ENCODE measurements at places on chromosomes 7 and 10.
A peak's percentile ranks its signal among the peaks of the same experiment; 100 is the strongest.

DNA sequence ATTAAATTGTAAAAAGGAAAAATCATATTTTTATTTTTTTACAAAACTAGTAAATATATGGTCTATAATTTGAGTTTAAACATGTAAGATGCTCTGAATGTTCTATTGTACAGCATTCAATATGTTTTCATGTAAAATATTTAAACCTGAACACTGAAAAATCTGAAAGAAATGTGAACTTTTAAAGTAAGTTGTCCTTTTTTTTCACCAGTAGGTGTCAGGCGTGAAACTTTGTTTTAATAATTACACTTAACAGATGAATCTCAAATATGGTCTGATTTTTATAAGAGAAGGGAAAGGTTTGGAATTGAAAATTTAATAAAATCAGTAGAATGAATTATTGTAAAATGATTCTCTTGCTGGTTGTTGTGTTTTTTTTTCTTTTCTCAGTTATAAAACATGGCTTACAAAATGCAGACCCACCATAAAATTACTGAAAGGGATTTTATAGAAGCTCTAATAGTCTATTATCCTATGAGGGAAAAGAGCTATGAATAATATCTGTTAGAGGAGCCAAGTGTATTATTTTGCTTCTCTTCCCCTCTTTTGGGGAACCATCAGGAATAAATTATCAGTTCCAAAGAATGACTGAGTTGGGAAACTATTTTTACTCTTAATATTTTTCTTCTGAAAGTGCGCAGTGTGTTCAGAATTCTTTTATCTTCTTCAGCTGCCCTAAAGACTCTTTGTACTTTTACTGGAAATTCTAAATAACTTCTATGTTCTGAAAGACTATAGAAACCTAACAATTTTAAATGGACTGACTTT, 217.7 kb upstream of the FZD1 start:
- DNase-seq = no peak

- DNase-seq = no peak
Measured at GRCh38 chr7:2006231-2006771, 226.4 kb downstream of the MAD1L1 start.

GRCh38 chr7:23864973-23865372, 155.0 kb downstream of the STK31 start:
- DNase-seq = peak; percentile 27

DNA sequence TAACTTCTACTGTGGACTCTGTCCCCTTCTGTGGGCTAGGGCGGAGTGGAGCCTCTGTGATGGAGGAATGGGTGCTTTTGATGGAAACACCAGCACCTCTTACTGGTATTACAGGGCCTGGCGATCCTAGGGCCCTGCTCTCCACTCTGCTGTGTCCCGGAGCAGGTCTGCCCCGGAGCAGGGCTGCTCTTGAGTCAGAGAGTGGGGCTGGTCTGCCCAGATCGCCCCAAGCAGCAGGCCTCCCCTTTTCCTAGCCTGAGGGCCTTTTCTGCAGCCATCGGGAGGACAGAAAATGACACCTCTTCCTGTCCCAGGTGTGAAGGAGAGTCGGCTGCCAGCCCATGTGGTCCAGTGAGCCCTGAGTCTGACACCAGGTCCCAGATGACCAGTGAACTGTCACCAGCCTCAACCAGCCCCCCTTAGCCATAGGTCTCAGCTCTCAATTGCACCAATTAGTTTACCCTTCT, 1.4 kb downstream of the ZNF282 start:
- DNase-seq = no peak

DNA sequence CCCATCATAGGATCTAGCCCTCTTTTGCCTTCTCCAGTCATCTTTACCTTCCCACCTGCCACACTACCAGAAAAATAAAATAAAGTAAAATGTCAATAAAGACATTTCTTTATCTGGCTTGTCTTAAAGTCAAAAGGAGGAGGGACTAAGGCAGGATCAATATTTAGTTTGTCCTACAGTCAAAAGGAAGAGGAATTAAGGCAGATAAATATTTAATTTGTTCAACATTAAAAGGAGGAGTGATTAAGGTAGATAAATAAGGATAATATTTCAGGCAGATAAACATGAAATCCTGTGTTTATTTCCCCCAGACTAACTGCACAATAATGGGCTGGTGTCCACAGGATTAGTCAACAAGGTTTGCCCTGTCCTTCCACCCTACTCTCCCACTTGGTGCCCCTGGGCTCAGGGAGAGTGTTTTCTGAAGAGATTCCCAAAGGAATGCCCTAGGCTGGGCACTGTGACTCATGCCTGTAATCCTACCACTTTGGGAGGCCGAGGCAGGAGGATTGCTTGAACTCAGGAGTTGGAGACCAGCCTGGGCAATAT, 18.3 kb upstream of the MSMB start:
- DNase-seq = no peak

GRCh38 chr7:105849122-105849855, 27.1 kb downstream of the ATXN7L1 start:
- DNase-seq = peak; percentile 64

DNA sequence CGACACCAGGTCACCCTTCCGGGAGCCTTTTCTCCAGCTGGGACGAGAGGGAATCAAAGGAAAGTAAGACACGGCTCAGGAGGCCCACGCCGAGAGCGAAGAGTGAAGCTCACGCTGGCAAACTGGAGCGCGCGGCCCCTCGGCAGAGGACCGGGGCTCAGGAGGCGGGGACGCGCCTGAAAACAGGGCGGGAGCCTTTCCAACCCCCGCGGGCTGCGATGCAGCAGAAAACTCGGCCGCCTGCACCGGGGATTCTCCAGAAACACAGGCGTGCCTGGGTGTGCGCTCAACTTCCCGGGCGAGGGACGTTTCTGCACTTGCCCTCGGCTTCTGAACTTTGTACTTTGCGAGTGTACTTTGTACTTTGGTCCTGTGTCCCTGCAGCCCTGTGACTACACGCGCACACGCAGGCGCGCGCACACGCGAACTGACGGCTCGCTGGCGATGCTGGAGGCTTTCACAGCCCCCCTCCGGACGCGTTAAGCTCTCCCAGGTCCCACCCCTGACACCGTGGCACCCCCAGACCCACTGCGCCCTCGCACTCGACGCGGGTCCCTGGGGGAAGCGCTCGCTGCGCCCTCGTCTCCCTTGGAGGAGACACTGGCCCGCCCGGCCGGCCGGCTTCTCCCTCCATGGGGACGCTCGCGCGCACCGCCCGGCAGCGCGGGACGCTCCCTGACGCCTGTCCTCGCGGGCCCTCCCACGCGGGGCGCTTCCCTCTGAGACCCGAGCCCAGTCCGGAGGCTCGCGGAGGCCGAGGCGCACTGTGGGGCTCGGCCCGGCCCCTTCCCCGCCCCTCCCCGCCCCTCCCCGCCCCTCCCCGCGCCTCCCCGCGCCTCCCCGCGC, 588 bp upstream of the PAOX start:
- DNase-seq = no peak

DNA sequence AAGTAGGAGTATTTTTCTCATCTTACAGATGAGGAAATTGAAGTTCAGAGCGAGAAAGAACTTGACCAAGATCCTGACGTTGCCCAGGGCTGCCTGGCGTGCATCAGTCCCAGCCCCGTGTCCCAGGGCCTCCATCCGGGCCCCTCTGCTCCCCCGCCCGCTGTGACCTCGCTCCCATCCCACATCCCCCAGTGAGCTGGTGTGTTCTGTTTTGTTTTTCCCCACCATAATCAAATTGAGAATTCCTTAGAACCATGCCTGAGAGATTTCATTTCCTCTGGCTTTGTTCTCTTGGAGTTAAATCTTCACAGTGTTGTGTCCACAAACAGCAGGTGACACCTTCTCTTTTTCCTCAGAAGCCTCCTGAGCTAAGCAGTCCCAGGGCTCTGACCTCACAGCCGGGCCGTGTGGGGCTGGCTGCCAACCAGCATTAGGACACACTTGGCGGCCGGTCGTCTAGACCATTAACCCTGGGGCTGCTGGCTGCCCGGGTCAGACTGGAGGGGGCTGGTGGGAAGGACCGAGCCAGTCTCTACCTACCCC, 44.3 kb downstream of the PFKP start:
- no peak for DNase-seq

DNA sequence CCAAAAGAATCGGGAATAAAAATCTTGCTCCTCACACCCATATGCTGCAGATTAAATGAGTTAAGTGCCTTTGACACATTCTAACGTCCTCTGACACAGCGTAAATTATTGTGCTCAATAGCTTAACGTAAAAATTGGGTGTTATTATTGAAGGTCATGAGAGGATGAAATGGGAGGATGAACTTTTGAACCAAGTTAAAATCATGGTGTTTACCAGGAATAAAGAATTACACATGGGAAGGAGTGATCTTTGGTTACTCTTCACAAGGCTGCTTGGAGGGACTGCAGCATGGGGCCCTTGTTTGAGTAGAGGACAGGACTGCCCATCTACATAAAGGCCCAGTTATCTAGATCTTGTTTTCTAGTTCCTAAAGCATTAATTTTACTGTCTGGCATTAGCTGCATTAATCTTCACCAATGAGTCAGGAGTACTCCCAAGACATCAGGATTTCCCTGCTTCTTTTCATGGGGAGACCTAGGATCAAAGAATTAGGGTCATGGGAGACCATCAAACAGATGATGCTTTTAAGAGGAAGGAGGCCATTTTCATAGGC, 84.9 kb upstream of the PRR15 start:
- DNase-seq = no peak

GRCh38 chr7:133858311-133858710, 268.8 kb upstream of the LRGUK start:
- DNase-seq = peak; percentile 29

GRCh38 chr10:51711519-51711891, 12.1 kb upstream of the CSTF2T start:
- no peak for DNase-seq

GRCh38 chr10:50882540-50882983, 2.9 kb downstream of the A1CF start:
- DNase-seq = no peak

GRCh38 chr10:70193391-70193844, 23.1 kb upstream of the SAR1A start:
- DNase-seq = no peak

DNA sequence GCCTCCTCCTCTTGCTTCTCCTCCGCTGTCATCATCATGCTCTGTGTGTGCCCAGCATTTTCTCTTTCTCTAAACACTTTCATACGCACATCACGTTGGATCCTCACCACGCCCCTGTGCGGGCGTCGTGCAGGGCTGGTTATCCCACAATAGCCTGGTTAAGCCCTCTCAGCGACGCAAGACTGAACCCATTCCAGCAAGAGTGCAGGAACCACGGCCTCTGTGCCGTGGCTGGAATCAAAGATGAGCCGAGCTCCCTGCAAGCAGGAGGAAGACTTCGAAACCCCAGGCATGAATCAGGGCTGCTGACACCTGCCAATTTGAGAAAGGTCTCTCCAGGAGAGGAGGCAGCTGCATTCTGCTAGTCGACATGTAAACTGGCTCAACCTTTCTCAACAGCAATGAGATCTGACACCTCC, 74.8 kb upstream of the FOXK1 start:
- no peak for DNase-seq

DNA sequence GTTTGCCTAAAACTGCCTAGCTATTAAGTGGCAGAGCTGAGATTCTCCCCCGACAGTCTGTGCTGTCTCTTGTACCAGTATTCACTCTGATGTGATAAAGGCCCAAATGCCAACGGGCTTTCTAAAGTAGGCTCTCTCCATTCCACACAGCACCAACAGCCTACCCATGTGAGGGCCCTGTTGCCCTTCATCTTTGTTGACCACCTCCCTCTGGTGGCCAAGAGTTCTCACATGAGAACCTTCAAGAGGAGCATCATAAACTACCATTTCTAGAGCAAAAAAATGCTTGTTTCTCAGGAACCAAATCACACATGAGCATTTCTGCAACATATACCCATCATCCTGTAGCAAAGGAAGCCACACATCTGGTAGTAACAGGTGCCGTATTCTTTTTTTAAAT, 185.8 kb downstream of the GRM8 start:
- no peak for DNase-seq

- no peak for DNase-seq
Measured at GRCh38 chr7:159099711-159100231, 44.9 kb downstream of the VIPR2 start.

DNA sequence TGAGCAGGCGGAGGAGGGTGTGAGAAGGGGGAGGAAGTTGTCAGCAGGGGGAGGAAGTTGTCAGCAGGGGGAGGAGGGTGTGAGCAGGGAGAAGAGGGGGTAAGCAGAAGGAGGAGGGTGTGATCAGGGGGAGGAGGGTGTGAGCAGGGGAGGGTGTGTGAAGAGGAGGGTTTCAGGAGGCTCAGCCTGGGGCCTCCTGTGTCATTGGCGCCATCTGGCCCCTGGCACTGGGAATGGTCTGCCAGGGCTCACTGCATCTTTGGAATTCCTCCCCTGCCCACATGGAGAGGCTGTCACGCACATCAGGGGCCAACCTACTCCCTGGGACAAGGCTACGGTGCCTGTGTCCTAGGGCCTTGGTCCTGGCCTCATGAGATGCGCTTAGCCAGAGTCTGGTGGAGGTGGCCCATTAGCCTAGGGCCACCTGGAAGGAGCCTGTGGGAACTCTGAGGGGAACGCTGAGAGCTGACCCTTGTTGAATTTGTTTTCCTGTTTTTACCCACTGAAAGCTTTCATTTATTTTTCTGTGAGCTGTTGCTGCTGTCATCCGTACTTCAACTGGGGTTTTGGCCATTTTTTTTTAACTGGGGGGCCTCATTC, 18.0 kb downstream of the CAMK2B start:
- DNase-seq = no peak

DNA sequence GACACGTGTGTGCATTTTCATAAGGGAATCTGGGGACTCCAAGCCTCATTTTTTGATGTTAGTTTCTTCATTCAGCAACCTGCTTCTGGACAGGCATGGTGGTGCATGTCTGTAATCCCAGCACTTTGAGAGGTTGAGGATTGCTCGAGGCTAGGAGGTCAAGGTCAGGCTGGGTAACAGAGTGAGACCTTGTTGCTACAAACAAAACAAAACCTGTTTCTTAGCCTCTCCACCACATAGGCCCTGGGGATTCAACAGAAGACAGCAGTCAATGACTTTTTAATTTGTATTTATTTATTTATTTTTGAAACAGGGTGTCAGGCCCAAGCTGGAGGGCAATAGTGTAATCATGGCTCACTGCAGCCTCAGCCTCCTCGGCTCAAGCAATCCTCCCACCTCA, 6.9 kb upstream of the CYTH3 start:
- no peak for DNase-seq

DNA sequence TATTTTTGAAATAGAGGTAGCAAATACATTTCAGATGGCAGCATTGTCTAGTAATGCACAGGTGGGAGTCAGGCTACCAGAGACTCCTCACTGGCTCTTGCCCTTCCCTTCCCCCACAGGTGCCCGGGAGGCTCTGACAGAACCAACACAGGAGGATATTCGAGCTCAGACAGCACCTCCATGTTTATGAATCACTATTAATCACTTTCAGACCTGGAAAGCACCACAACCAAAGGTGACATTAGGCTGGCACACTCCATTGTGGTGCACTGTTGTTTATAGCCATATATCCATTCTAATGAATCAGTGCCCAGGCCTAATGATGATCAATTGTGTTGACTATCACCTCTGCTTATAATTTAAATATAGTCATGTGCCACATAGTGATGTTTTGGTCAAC, 107.8 kb upstream of the NAMPT start:
- no peak for DNase-seq

- DNase-seq = no peak
Measured at GRCh38 chr10:98646998-98647917, 200.5 kb upstream of the HPS1 start.
